Stimulated activated CD4-positive, alpha-beta T cell treated with anti-CD3 and anti-CD28 coated beads, Interleukin-4, amount 100 ng/mL, for 48 hours (primary cell): ENCODE measurements at places on chromosomes 16 and 17.

- peak; percentile 56 for DNase-seq
Measured at GRCh38 chr16:10552998-10553491, 27.4 kb downstream of the EMP2 start.

- DNase-seq: no peak
Measured at GRCh38 chr16:4713663-4714501, 20.2 kb downstream of the ANKS3 start.

GRCh38 chr17:37750768-37751475, 6.1 kb upstream of the HNF1B start:
- no peak for DNase-seq

DNA sequence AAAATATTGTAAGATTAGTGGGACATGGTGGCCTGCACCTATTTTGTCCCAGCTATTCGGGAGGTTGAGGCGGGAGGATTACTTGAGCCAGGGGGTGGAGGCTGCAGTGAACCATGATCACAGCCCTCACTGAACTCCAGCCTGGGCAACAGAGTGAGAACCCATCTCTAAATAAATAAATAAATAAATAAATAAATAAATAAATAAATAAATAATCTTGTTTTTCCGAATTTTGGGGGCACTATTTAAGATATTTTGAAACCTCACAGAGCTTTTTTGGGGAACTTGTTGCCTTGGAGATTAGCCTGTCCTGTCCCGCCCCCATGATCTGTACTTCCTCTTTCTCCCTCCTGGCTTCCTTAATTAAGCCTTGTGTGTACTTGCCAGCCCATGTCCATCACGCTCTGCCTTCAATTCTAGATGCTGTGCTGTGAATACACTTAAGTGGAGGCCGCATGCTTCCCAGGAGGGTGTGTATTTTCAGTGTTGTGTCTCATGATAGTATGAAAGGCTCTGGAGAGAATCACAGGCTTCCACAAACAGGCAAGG, 4.4 kb downstream of the LGALS9 start:
- no peak for DNase-seq

DNA sequence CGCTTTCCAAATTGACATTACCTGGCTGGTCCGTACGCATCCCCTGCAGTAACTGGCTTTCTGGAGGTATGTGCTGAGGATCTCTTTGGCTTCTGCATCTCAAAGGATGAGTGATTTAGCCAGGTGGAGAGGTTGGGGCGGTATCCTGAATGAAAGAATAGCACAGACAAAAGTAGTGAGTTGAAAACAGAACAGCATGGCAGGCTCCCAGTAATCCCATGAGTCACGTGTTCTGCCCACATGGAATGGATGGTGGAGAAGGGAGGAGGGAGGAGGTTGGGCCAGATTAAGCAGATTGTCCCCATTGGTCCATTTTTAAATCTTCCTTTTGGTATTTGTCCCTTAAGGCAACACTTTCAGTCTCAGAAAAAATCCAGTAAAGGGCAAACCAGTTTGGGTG, 176.0 kb downstream of the WWOX start:
- DNase-seq: no peak

GRCh38 chr17:81533339-81534141, 5.4 kb downstream of the FSCN2 start:
- no peak for DNase-seq

- DNase-seq: no peak
Measured at GRCh38 chr16:84380405-84380804, 12.1 kb downstream of the ATP2C2 start.

DNA sequence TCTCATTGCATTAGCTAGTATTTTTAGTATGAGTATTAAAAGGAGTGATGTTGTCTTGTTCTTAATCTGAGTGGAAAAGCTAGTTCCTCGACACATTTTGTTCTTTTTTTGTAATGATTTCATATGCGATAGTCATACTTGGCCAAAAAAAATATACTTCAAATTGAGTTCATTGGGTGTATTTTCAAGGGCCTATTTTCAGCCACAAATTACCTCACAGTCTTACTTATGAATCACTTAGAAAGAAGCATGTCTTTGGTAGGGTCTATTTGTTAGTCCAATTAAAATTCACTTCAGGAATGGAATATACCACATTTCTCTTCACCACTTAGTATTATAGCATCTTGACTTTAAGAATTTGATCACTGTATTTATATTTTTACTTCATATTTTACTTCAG, 337.2 kb downstream of the CDH11 start:
- DNase-seq: no peak

GRCh38 chr17:57898487-57899311, 48.9 kb upstream of the MRPS23 start:
- DNase-seq: no peak

GRCh38 chr17:47692137-47692894, 1.6 kb upstream of the TBKBP1 start:
- no peak for DNase-seq

- no peak for DNase-seq
Measured at GRCh38 chr16:17302214-17302613, 168.5 kb downstream of the XYLT1 start.

DNA sequence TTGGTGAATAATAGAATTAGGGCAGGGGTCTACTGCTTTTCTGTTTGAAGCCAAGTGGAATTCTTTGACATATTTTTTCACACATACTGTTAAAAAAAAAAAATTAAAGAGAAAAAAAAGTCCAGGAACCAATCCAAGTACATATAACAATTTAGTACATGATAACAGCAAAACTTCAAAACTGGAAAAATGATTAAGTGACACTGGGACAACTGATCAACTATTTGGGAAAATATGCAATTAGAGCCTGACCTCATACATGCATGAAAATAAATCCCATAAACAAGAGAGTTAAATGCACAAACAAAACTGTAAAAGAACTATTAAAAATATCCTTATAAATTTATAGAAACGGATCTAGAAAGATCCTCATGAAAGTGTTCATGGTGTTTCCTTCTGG, 27.7 kb downstream of the BRIP1 start:
- DNase-seq: no peak

DNA sequence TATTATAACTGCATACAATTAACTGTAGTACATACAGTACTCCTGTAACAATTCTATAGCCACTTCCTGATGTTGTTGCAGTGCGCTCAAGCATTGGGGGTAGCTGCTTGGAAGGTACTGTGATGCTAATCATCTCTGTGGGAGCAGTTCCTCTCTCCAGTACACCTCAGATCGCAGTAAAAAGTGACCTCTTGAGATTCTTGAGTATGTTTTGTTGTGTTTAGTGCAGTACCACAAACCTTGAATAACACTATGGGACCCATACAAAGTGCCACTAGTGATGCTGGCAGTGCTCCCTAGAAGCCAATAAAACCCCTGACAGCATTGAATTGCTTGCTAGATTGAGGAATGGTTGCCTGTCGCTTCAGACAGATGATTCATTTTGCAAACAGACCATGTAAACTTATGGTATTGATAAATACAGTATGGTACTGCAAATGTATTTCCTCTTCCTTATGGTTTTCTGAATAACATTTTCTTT, 193.0 kb downstream of the SPECC1 start:
- no peak for DNase-seq
